ENCODE measurements at places on chromosomes 2 and 18.

GRCh38 chr2:76498360-76498759 is 787.6 kb upstream of the GCFC2 start:
- DNase-seq = no peak

DNA sequence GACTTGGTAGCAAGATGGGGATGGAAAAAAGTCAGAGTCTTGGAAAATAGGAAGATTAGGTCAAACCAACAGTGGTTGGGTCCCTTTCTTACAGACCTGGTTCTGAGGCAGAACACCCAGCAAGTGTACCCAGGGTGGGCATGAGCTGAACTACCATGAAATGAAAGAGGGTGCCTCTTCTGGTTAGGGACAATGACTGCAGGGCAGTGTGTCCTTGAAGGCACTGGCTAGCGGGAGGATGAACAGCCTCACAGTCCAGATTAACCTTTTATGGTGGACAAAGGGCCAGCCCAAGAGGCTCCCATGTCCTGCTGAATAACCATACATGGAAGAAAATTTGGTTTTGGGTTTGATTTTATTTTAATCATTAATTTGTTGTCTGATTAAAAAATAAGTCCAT is 61.8 kb upstream of the CCDC85A start:
- DNase-seq = no peak

DNA sequence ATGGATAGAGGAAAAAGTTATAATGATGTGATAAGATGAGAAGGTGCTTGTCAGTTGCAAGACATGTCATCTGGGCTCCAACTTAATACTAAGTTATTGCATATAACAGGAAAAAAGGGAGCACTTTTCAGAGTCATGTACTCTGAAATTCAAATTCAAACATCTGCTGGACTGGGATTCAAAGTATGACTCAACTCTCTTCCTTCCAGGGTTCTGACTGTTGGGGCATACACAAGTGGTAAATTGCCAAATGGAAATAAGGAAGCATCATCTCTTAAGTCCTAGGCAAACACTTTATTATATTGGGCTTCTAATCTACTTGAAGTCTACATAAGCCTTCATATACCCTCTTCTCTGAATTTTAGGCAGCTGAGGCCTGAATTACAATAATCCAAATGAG is 44.9 kb downstream of the ZBTB14 start:
- DNase-seq = no peak

DNA sequence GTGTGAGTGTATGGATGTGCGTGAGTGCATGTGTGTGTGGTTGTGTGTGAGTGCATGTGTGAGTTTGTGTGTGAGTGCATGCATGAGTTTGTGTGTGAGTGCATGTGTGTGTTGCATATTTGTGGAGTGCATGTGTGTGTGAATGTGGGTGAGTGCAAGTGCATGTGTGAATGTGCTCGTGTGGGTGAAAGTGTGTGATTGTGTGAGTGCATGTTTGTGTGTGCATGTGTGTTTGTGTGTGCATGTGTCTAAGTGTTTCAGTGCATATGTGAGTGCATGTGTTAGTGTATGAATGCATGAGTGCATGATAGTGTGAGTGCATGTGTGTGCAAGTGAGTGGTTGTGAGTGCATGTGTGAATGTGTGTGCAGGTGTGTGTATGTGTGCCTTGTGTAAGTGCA is 343.4 kb upstream of the SALL3 start:
- DNase-seq = no peak

GRCh38 chr2:237324405-237324831 is 89.5 kb downstream of the COL6A3 start:
- no peak for DNase-seq

GRCh38 chr2:44638649-44639048 is 276.9 kb downstream of the CAMKMT start:
- no peak for DNase-seq

DNA sequence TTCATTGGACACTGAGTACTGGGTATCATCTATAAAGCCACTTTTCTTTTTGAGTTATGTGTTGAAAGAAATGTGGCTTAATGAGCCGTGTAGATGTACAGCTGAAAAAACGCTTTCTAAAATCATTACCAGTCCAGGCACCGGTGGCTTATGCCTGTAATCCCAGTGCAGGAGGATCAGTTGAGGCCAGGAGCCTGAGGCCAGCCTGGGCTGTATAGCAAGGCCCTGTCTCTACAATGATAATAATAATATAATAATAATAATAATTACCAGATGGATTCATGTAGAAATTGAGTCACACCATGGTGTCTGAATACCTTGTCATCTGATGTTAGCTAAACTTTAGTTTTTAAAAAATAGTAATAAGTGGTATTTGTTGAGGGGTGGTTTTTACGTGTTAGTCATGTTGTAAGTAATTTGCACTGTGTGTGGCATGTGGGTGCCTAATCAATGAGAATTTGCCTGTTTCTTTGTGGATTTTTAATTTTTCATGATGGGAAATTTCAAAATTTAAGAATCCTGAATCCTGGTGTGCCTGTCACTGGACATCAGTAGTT is 30.1 kb downstream of the NCK2 start:
- DNase-seq = no peak

GRCh38 chr18:8865934-8866333 is 160.6 kb downstream of the MTCL1 start:
- DNase-seq = no peak

DNA sequence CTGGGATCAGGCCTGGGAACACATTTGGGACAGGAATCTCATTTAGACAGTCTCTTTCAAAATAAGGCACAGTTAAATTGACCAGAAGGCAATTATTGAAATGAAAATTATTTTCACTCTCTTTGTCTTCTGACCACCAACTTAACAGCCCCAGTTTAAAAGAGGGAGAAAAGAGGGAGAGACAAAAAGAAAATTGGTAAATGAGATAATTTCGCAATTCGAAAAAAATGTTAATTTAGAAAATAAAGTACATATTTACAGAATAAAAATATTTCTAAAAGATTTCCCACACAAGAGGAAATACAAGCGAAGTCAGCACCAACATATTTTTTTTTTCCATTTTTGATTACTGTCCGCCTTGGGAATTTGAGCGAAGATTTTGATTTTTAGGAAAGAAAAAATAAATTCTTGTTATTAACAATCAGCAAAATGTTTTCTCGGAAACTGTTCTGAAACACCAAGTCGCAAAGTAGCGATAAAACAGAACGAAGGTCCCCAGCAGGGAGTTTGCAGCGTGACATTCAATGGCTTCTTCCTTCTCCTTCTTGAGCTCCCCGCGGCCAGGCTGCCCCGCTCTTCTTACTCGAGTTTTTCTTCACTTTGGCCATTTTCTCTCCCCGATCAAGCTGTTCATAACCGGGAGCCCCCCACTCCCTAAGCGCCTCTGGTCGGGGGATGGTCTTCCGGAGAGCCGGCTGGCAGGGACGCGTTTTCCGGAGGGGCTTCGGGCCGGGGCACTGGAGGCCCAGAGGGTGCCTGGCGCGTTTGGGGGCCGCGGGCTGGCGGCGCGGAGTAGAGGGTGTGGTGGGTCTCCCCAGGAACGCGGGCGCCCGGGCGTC is 5.0 kb downstream of the SP9 start:
- DNase-seq = no peak

DNA sequence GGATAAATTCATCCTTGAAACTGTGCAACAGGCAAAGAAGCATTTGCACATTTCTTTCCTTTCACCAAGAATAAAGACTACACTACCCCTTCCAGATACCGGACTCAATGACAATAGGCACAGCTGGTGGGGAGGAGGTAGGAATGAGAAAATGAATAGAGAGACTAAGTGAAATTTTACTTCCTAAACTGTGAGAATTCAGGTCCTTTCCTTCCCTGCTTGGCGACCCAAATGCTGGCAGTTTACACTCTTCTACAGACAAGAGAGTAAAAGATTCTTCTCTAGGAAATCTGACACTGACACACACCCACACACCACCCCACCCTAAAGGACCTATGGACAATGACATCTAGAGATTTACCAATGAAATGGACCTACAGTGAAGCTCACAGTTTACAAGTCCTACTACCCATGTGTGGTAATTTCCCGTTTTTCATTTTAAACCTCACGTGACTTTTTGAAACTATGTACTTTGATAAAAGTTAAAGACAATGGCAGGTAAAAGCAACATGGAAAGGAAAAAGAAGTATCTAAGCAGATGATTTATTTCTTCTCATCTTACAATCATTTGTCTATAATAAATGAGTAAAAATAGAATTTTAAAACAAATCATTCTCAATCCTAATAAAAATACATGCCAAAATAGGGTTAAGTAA is 27.9 kb downstream of the REV1 start:
- no peak for DNase-seq

DNA sequence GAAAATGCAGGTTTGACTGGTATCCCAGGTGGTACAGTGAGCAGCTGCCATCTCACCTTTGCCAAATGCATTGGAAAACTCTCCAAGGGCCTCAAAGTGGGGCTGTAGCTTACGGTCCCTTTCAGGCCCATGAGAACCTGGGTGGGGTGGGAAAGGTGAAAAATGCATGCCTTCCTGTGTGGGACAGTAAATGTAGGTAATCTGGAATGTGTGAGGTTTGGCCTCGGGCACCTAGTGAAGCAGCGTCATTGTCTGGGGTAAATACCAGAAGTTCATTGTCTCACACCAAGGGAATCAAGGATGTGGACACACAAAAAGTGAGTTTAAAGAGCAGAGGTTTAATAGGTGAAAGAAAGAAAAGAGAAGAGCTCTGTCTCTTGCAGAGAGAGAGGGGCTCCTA is 36.6 kb downstream of the TIMM21 start:
- DNase-seq = no peak

DNA sequence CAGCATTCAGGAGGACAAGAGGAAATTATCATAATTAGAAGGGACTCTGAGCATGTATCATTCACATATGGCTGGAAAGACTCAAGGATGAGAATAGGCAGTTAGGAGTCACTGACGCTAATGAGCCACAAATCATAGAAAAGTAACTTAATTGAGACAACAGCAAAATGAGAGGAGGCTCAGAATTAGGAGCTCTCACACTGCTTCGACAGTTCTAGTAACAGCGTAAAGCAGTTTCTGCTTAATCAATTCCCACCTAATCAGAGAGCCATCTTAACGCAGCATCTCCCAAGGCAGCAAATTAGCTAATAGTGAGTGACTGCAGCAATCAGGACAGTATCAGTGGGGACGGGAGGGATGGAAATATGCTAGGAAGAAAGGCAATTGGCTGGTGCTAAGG is 32.8 kb downstream of the ANKRD44 start:
- no peak for DNase-seq

DNA sequence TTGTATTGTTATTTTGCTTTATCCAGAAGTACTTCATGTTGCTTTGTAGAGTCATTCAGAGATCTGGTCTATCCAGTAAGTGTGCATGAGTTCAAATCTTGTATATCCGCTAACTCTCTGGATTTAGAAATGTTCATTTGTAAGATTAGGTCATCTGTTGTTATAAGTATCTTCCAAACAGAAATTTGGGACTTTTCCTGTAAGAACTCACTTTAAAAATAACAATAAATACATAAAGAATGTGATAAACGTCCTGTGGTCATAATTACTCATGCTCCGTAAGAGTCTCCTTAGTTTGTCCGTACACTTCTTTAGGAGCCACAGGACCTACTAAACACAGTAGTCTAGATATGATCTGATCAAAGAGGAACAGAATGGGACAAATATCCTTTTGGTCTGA is 699.9 kb upstream of the SLC8A1 start:
- no peak for DNase-seq

DNA sequence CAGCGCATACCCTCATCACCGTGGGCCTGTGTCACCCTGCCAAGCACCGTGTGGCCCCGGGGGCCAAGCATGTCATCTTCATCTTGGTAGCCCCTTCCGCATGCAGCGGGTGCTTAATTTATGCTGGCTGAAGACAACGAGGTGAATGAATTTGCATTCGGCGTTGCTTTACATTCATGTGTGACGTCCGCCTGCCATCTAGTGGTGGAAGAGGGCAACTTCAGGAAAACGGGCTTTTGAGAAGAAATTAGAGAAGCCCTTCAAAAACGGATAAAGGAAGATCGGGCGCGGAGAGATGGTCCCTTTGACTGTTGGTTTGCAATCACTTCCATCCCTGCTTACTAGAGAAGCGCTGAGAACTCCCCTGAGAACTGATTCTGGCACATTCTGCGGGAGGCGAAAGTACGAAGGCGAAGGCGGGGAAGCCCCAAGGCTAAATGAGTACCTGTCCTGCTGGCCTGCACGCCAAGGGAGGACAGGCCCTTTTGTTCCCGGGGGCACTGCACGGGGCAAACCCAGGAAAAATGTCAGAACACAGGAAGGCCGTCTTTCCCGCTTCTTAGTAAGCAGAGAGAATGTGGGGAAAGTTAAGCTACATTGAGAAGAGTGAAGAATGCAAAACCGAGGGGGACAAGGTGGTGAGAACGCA is 145.9 kb downstream of the ZNF516 start:
- DNase-seq = no peak

DNA sequence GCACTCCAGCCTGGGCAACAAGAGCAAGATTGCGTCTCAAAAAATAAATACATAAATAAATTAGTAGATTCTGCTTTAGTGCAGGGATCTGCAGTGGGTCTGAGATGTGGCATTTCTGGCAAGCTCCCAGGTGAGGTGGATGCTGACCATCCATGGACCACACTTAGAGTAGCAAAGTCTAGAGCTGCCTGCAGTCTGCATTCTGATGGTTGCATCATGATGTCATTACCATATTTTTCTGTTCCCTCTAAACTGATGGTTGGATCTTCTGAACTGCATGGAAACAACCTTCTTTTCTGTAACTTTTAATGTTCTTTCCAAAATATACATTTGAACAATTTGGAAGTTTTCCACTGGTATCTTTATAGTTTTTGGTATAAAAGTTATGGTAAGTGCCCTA is 42.9 kb downstream of the MYL12B start:
- no peak for DNase-seq

DNA sequence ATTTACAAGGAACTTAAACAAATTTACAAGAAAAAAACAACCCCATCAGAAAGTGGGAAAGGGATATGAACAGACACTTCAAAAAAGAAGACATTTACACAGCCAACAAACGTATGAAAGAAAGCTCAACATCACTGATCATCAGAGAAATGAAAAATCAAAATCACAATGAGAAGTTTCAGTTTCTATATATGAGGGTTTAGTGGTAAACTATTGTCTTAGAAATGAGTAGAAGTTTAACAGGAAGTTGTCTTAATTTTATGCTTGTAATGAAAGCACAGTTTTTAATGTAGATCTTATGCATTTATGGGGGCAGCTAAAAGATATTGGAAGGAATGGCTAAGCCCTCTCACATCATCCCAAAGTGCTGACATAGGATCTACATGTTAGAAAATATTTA is 325.4 kb downstream of the ERBB4 start:
- DNase-seq = no peak

DNA sequence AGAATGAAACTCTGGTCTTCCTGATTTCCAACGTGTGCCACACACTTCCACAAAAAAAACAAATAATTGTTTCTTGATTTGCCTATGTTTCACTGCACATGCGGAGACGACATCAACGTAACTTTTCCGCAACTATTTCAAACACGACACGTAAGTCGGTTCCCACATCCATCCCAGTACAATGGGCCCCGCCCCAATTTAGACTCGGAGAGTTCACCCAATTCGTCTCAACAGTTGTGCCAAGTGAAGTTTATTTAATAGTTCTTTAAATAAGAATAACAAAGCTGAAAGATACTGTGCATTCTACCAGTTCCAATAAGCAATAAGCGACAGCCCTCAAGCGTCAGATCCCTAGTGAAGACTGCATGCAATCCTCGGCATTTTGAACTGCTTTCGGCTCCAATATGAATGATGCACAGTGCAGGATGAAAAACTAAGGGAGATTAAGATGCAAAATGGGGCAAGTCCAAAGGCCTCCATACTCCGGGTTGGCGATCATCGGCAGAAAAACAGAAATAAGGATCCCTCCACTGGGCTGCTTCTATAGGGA is 664 bp downstream of the CCT4 start:
- no peak for DNase-seq

- no peak for DNase-seq
These were observed 108.0 kb downstream of the LRRC30 start for GRCh38 chr18:7338846-7339245.

- no peak for DNase-seq
These were observed 369 bp downstream of the CDK5R2 start for GRCh38 chr2:218959761-218960308.

Measured in epithelial cell of prostate (primary cell).